ENCODE measurements at places on chromosomes 12 and 14.

GRCh38 chr12:54299515-54300224, 1.1 kb downstream of the NFE2 start:
- DNase-seq = no peak

GRCh38 chr12:29552324-29552927, 54.9 kb upstream of the OVCH1 start:
- peak; percentile 17 for DNase-seq

- DNase-seq = no peak
Observed at GRCh38 chr14:96050482-96050881, 11.3 kb downstream of the C14orf132 start.

DNA sequence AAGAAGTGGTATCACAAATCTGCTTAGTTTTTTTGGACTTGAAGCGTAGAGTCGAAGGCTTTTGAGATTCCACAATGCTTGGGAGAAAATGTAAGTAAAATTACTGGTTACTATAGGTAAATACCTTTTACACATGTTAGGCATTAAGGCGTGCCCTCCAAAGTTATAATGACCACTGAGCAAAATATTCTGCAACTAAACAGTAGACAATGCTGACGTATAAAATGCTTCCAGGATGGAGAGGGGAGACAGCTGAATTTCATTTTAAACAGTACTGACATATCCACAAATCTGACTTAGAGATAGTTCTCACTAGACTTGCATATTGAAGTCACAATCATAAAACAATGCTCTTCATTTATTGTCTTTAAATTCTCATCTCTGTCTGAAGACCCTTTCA, 144.5 kb upstream of the DCN start:
- no peak for DNase-seq

GRCh38 chr14:63228217-63228616, 24.0 kb downstream of the RHOJ start:
- DNase-seq = no peak

DNA sequence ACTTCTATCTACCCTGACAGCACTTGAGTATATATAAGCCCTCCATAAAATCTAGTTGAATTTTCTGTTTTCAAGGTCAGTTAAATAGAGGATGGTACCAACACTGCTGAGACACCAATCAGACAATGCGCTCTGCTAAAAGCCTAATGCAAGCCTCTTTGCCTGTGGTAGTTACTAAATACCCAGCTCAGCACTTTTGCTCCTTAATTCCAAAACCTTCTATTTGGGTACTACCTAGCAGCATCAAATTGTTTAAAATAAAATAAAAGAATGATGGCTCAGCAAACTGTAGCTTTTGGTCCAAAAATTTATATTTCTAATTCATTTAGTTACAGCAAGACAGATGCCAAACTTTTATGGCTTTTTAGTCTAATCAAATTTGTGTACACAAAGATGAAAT, 107.9 kb downstream of the IPO8 start:
- DNase-seq = no peak

GRCh38 chr12:118061011-118061872, at the start of gene WSB2:
Gene WSB2 (minus strand): TSS chr12:118061179. CDS start chr12:118061048, 131 bp downstream.
- peak; percentile 35 for DNase-seq

DNA sequence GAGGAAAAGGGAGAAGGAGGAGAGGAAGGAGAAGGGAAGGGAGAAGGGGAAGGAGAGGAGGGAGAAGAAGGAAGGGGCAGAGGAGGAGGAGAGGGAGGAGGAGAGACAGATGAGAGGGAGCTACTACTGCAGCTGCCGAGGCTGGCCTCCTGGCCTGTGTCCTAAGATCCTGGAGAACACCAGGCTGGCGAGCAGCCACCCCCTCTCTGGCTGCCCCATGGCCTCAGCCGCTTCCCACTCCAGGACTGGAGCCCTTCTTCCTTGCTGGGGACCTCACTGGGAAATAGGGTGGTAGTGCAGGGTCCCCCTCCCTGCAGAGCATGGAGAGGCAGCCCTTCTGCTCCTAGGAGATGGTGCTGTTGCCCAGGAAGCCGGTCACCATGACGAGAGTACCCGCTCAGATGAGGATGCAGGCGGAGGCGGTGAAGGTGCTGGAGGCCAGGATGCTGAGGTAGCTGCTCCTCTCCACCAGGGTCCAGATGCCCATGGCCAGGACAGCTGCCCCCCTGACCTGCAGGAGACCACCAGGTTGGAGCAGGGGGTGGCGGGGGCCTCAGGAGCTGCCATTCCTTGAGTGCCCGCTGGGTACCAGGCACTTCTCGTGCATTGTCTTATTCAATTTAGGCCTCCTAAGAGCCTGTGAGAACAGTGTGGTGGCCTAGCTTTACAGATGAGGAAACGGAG, 167.9 kb upstream of the PRMT8 start:
- DNase-seq = no peak

DNA sequence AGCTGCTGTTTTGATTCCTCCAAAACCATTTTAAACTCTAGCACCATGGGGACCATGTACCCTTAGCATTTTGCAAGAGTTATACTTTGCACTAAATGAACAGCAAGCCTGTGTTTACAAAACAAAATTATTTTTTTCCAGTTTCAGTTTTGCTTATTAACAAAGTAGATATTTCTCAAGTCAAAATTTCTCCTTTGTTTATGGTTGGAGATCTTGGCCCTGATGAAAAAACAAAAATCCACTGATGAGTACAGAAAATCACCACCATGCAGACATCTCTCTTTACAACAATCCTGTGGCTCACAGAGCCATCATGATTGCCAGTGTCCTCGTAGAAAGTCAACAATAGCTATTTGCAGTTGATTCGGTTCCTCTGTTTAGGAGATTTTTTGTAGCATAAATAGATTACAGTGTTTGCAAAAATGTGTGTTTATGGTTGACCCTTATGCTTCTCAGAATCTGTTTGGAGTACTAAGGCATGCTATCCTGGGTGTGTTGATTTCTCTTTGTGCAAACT, 201.1 kb upstream of the NUDT4 start:
- no peak for DNase-seq

DNA sequence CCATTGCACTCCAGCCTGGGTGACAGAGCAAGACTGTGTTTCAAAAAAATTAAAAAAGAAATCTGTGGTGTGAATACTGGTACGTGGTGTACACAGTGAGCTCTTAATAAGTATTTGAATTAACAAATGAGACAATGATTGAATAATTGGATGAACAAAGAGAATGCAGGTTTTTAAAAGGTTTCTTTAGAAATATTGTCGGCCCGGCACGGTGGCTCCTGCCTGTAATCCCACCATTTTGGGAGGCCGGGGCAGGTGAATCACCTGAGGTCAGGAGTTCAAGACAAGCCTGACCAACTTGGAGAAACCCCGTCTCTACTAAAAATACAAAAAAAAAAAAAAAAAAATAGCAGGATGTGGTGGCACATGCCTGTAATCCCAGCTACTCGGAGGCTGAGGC, 6.6 kb downstream of the HIF1A start:
- DNase-seq = no peak

Data from H54 (cell line).